ENCODE measurements at places on chromosomes 16 and 17. TPM values are rescaled to one million over a fixed set of nuclear protein-coding genes. Genes with fewer than 3 reads are reported as not detected.

OTOP3 gene
- total RNA-seq, result not detected

CRYM gene
- total RNA-seq, result not detected

GFAP gene
- not detected for total RNA-seq

CRISPLD2 gene
- total RNA-seq, result 1.0 TPM

MYL11 gene
- not detected for total RNA-seq

CES1 gene
- 0.34 TPM for total RNA-seq

PDILT gene
- not detected for total RNA-seq

WWP2 gene
- total RNA-seq, result 25.4 TPM

RASD1 gene
- total RNA-seq, result 6.3 TPM

HES7 gene
- total RNA-seq, result 0.09 TPM

ASPHD1 gene
- total RNA-seq, result not detected

HLF gene
- total RNA-seq, result not detected

KRTAP1-5 gene
- total RNA-seq, result not detected

Data from dermis blood vessel endothelial cell (primary cell).